Metanephros (tissue), 2 donors: ENCODE measurements at places on chromosomes 2 and 18. TPM values are rescaled to one million over a fixed set of nuclear protein-coding genes. Genes with fewer than 3 reads are reported as not detected.

The FOXD4L1 gene
- 0.12 TPM for total RNA-seq

The TMEM150A gene
- total RNA-seq, result 20.2 TPM

The STARD6 gene
- total RNA-seq, result not detected

The WDR7 gene
- total RNA-seq, result 38.9 TPM
